NCI-H1436 (cell line): ENCODE measurements at places on chromosomes 16 and 17.

DNA sequence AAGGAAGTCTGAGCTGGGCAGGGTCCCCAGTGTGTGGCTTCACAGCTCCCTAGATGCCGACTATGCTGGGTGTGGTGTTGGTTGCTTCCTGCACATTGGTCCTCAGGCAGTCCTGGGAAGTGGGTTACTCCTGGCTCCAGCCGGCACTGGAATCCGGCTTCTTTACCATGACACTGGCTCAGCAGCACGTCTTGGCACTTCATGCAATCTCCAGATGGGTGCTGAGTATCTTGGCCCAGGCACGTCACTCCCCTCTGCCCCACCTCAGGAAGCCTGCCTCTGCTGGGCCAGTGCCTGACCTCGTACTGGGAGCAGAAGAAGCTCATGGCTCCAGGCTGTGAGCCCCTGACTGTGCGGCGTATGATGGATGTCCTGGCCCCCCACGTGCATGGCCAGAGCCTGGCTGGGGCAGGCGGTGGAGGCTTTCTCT is 24.5 kb downstream of the FCSK start:
- DNase-seq = no peak

DNA sequence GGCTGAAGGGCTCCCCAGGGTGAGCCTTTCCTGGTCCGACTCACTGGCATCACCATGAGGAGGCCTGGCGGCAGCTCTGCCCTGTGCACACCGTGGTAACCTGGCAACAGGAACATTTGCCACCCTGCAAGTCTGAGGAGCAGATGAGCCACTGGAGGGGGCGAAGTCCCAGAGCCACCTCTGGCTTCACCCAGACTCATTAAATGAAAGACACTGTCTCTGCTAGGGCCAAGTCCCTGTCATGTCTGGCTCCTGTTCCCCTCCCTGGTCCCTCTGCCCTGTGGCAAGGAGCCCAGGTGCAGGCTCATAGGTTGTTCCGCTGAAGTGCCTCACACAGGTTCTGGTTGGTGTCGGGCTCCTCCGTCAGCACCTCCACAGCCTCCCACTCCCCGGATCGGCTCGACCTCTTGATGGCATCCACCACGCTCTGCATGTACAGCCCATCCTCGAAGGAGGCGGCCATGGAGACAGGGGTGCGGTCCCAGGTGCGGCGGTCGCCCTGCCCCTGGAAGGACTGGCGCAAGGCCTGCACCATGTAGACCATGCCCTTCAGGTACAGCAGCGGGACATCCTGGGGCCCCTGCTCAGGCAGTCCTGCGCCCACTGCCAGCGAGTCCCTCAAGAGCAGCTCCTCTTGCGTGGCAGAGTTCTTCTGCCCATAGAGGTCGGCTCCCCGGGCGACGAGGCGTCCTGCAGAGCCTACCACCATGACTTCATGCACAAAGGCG is 8.4 kb downstream of the C16orf86 start:
- no peak for DNase-seq

DNA sequence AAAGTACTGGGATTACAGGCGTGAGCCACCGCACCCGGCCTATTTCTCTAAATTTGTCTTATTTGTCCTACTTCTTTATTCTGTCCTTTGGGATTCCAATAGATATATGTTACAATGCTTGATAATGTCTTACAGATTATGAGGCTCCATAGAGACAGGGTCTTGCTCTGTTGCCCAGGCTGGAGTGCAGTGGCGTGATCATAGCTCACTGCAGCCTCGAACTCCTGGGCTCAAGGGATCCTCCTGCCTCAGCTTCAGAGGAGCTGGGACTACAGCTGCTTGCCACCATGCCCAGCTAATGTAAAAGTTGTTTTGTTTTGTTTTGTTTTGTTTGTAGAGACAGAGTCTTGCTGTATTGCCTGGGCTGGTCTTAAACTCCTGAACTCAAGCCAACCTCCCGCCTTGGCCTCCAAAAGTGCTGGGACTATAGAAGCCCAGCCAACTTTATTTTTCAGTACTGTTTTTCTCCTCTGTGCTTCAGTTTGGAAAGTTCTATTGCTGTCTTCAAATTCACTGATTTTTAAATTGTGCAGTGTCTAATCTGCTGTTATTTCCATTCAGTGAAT is 10.3 kb downstream of the ANKRD13B start:
- DNase-seq = no peak

DNA sequence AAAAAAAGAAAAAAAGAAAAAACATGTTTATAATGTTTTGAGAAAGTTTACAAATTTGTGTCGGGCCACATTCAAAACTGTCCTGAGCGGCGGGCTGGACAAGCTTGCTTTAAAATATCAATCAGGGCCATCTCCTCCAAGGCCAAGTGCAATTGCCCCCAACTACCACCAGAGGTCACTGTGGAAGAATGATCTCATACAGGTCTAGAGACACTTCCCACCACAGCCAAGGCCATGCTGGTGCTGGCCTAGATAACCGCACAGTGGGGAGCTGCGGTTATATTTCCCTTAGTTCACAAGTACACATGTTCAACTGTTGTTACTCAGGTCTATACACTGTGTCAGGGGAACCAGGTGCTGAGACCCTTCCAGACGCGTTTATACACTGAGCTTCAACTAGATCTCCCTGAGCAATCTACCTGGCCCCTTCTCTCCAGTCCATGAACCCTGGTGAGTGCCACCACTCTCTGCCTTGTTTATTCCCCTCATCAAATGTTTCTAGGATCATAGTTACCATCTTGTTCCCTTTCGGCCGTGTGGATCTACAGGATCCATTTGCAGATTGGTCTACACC is 83.8 kb upstream of the CCL2 start:
- DNase-seq = no peak

DNA sequence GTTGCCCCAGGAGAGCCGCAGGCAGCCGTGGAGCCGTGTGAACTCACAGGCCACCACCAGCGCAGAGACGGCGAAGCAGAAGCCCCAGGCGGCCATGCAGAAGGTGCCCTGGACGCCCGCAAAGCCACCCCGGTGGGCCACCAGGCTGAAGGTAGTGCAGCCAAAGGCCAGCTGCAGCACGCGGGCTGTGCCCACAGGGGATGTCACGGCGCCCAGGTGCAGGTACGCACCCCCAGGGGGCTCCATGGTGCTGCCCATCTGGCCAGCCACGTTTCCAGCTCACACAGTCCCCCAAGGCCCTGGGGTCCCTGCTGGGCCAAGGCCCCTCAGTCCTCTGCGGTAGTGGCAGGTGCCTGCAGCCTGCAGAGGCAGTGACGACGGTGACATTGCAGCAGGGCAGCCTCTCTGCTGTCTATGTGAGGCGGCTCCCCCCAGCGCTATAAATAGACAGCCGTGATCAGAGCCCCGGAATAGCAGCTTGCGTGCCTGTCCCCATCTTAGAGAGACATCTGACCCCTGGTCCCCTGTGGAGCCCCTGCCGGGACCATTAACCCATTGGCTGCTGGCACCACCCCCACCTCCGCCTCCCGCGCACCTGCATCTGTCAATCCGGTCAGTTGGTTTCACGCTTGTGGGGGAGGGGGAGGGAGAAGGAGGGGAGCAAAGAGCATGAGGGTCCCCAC is 4.5 kb upstream of the PYCR1 start:
- DNase-seq = no peak

DNA sequence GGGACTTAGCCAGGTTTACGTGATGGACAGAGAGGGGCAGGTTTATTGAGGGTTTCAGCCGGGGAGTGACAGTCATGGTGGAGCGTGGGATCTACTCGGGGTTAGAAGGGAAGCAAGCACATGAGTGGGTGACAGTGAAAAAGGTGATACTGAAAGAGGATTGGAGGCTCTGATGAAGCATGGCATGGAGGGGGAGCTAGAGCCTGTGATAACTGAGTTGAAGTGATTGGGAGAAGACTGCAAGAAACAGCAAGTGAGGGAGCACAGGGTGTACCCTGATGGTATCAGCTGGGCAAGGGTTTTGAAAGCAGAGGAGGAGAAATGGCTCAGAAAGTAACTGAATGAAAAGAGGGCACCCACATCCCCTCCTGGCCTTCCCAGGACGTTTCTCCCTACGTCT is 6.7 kb upstream of the KSR1 start:
- no peak for DNase-seq

- DNase-seq = no peak
Measured at GRCh38 chr17:1766382-1767135, 4.7 kb downstream of the SERPINF1 start.

DNA sequence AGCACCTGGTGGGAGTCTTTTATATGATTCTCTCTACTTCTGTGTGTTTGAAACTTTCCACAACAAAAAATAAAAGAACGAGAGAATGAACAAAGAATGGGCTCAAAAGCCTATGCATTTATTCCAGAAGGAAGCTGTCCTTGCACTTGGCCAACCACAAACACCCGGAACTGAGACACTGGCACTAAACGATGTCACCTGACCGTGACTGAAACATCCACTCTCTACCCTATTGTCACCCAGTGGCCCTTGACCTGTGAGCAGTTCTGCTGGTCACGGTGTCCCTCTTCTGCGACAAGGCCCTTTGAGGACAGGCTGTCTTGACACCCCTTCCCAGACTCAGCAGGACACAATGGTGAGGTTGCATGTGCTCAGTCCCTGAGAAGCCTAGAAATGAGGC is 56.6 kb downstream of the TEKT5 start:
- DNase-seq = no peak

DNA sequence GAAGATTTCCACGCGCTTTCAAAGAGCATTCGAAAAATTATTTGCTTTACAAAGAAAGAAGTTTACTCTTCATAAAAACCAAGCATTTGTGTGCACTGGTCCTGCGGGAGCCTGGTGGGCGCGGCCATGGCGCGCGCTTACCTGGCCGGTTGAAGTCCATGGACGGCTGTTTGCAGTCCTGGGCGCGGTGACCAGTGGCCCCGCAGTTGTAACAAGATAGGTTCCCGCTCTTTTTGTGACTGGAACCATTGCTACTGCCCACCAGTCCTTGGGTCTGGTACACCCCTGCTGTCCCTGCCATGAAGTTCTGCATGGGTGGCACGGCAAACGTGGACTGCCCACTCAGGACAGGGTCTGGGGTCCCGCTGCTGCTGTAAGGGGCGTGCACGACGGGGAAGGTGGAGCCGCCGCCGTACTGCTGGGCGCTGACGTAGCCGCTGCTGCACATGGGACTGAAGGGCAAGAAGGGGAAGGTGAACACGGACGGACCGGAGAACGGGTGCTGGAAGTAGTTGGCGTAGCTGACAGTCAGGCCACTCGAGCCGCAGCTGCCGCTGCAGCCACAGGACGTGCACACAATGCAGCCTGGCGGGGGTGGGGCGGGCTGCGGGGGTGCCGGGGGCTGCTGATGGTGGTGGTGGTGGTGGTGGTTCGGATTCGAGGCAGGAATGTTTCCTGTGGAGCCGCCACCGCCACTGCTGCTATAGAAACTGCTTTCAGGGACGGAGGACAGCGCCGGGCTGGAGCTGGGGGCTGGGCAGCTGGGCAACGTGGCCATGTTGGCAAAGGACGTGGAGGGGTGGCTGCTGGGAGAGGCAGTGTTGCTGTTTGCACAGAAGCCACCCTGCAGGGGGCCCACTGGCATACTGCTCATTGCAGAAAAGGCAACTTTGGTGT is 19.5 kb downstream of the MAP1LC3B start:
- DNase-seq = no peak

GRCh38 chr17:74368341-74369081 is 1.2 kb downstream of the GPR142 start:
- peak; percentile 73 for DNase-seq

GRCh38 chr17:40417258-40417608 is 463 bp downstream of the TOP2A start:
- DNase-seq = no peak

- DNase-seq = no peak
Measured at GRCh38 chr17:6153375-6153774, 83.2 kb downstream of the WSCD1 start.

- DNase-seq = no peak
Measured at GRCh38 chr17:77741109-77741508, 217.4 kb upstream of the TNRC6C start.

DNA sequence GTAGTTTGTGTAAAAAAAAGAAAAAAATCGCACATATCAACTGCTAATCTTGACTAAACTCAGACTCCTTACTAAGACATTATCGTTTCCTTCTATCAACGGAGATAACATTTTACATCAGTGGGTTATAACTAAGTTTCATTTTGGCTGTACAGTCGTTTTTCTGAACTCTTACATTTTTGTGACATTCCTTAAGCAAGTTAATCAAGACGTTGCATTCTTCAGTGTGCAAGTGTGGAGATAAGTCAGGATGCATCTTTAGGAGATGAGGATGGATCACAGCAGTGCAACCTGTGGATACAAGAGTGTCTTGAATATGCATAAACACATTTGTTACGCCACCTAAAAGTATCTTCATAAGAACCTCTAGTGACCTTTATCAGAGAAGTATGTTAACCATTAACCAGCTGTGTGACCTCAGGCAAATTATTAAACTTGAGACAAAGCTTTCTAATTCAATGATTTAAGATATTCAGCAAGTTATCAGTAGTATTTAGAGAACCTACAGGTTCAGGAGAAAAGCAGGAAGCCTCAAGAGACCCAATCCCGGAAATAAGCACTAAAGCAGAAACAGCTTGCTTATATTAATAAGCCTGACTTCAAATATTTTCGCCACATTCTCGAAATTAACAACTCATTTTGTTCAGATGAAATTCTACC is 9.4 kb downstream of the CMC2 start:
- DNase-seq = no peak

DNA sequence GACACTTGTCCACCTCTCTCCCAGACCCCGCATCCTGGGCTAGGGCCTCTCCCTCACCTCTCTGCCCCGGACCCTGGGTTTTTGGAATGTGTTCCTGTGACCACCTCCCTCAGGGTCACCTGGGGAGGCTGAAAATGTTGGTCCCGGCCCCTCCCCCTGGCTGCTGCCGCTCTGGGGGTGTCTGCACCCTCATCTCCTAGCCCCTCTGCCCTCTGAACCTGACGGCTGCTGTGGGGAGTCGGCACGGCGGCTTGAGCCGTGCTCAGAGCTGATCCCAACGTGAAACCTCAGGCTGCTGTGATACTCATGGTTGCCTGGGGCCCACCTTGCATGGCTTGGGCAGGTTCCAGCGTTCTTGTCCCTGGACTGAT is 42.8 kb downstream of the ADCY7 start:
- no peak for DNase-seq

DNA sequence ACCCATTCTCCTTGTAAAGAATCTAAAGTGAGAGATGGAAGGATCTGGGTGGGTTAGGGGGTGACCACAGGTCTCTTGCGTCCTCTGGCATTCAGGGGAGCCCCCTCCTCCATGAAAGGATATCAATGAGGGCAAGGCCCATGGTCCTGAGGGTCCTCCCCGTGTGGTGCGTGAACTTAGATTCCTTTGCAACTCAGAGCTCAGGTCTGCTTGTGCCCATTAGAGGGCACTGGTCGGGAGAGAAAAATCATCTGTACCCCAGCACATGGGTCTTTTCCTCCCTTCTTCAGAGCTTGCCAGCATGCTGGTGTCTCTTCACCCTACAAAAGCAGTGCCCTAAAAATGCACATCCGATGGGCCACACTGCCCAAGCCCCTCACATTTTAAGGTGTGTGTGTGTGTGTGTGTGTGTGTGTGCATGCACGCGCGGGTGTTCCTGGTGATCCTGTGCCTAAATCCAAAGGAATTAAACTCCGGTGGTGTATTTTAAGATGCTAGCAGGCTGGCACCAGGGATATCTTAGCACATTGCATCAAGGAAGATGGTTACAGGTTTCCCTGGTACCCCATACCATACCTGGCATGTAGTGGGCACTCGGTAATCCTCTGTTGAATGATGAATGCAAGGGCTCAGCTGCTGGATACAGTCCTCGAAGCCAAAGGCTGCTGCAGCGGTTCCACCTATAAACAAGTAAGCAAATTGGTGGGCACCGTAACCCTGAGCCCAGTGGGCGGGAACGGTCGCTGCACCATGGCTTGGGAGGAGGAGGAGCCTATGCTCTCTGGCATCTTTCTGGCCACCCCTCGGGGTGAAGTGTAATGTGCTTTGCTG is 4.7 kb downstream of the C1QTNF1 start:
- no peak for DNase-seq
